ENCODE measurements at places on chromosomes 6 and 20. TPM values are rescaled to one million over a fixed set of nuclear protein-coding genes. Genes with fewer than 3 reads are reported as not detected.

Gene GGTLC1
- not detected for total RNA-seq

Gene OR2B3
- total RNA-seq: not detected

Gene TRIM38
- total RNA-seq: 4.0 TPM

Gene PLAGL1
- 3.2 TPM for total RNA-seq

Gene PPP1R3G
- 3.4 TPM for total RNA-seq

Gene PBOV1
- not detected for total RNA-seq

Gene NKX2-4
- total RNA-seq: not detected

Gene BTNL2
- total RNA-seq: not detected

Gene OR2J3
- total RNA-seq: not detected

Gene KCNK16
- total RNA-seq: not detected
